Germinal center (tissue), 1 donor: ENCODE measurements at places on chromosomes 11 and 22.

- no peak for DNase-seq
These were observed 43.8 kb upstream of the JAM3 start for GRCh38 chr11:134025082-134025429.

- DNase-seq = no peak
These were observed 12.3 kb downstream of the MYO7A start for GRCh38 chr11:77140231-77140851.

DNA sequence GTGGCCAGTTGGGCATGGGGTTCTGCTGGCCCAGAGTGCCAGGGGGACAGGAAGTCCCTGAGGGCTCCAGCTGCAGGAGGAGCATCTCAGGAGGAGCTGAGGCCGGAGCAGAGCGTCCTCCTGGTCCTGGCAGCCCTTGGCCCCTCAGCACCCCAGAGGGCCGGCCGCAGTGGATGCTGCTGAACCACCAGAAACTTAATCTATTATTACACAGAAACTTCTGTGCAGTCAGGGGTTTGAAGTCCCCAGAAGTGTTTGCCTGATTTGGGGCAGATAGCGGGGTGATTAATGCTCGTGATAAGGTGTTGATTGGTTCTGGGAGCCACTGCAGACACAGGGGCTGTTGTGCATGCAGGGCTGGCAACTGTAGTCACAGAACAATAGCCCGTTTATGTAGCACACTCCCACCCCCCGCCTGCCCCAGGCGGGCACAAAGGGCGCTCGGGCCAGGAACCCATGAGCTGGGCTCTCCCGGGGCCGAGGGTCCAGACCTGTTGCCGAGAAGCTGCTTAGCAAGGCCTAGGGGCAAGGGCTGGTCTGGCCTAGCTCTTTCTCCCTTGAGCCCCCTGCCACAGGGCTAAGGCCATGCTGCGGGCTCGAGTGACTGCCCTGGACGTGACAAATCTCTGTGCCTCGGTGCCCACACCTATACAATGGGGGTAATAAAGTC lies 29.0 kb upstream of the KCNQ1OT1 start:
- DNase-seq = no peak

DNA sequence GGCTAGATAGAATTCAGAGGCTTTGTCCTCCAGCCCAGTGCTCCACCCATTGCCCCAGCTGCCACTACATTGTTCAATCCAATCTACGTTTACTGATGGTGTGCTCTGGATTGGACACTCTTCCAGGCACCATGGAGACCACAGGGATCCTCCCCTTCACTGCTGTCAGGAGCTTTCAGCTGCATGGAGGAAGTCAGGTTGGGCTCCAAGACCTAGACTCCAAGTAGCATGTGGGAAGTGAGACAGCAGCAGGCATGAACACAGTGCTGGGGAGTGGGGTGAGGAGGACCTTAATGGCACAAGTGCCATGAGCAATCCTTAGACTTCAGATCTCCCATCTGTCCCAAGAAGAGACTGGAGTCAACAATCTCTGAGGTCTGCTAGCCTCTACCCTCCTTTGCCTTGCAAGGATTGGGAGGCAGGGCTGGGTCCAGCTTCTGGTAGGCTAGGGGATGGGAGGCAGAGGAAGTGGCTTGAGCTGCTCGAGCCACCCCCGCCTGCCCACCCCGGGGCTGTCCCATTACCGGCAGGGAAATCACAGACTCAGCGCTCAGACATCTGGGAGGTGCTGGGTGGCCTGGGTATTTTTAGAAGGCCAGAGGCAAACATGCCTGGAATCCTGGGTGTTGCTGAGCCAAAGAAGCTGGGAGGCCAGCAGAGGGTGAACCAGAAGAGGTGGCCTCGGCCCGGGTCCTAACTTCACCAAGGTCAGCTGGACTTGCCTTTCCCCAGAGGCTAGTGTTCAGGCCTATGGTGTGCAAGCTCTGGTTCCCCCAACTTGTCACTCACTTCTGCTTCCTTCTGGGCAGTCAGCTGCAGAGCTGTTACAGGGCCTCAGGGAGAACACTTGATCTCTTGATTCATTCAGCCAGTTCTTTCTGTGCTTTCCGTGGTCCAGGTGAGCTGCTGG lies 15.2 kb upstream of the FCHSD2 start:
- DNase-seq = peak; percentile 68

DNA sequence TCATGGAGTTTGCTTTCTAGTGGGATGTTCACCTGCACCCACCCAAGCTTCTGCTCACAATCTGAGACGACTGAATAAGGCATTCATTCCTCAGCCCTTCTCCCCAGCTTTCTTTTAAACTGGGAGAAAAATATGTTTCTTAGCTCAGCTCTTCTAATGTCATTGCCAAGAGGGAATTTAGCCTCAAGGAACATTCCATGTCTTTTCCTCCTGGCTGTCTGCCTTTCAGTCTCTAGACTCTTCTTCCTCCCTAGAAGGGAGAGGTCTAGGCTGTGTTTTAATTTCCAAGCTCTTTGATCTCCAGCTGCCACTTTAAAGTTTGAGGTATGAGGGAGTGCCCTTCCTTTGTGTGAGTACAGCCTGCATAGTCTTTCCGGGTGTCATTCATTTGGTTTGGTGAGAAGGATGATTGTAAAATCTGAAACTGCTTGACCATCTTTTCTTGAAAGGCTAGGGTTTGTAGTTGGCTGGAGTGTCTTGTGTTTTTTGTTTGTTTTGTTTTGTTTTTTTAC lies 11.7 kb upstream of the HTATIP2 start:
- DNase-seq = no peak

GRCh38 chr11:46505741-46506482 lies 87.9 kb downstream of the AMBRA1 start:
- no peak for DNase-seq

DNA sequence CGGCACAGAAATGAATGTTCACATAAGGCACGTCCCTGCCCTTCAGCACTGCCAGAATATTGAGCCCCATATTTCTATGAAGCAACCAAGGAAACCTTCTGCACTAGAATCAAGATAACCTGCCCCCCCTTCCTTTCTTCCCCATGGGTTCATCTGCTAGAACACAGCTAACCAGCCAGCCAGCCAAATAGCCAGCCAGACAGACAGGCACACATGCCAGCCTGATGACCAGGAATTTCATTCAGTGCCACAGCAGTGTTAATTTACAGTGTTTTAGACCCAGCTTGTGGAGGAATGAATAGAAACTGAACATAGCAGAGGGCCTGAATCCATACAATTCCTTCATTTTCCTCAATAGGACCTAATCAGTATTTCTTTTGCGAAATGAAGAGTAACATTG lies 57.0 kb downstream of the TENM4 start:
- DNase-seq = no peak

- no peak for DNase-seq
These were observed 40.1 kb upstream of the TIMP3 start for GRCh38 chr22:32761251-32761903.

DNA sequence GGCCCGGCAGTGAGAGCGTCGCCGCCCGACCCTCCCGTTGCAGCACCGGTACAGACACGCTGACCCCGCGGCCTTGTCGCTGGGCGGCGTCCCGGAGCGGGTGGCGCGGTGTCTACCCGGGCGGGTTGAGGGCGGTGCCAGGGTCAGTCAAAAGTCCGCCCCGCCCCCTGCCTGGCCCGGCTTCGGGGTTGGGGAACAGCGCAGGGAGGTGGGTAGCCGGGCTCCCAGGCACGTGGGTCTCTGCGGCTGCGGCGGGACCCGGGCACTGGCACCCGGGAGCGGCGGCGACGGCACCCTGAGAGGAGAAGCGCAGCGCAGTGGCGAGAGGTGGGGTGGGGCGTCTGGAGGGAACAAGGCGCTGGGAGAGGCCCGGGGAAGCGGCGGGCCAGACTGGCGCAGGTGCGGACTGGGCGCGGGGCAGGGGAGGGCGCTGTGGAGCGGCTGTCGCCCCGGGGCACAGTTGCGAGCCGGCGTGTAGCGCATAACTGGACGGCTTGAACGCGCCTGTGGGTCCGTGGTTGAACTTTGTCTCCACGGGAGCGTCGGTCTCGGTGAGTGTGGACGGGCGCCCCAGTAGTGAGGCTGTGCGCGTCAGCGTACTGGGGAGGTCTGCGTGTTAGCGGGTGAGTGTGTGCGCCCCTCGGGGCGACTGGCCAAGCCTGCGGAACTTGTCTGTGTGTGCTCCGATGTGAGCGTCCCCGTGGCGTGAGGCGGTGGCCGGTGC lies at the start of gene P2RY2:
P2RY2 (plus strand) TSS at position 176 of the 724 bp plus-strand sequence. CDS start 15,879 bp downstream, outside the sequence.
- DNase-seq = peak; percentile 61

- DNase-seq = no peak
These were observed 93.8 kb upstream of the LRRC55 start for GRCh38 chr11:57087991-57088390.

DNA sequence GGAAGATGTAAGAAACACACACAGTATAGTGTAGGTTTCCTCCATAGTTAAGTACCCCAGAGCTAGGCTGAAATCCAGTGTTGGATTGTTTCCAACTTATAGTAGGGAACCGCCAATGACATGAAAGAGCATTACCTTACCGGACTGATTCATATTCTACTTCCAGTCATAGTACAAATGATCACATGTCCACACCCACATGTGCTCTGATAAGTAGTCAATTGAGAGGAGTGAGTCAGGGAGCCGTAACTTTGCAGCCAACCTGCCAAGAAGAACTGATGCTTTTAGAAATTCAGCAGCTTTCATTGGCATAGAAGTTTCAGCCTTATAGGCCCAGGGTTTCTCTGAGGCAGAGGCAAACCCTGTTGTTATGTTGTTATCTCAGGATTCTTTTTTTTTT lies 240.6 kb downstream of the ETS1 start:
- DNase-seq = no peak

- DNase-seq = no peak
These were observed 45.6 kb upstream of the PLET1 start for GRCh38 chr11:112306230-112306629.

- DNase-seq = no peak
These were observed 22.8 kb downstream of the PICALM start for GRCh38 chr11:86046116-86046515.

GRCh38 chr22:41256254-41257253 lies 15.8 kb upstream of the CHADL start:
- DNase-seq = no peak

DNA sequence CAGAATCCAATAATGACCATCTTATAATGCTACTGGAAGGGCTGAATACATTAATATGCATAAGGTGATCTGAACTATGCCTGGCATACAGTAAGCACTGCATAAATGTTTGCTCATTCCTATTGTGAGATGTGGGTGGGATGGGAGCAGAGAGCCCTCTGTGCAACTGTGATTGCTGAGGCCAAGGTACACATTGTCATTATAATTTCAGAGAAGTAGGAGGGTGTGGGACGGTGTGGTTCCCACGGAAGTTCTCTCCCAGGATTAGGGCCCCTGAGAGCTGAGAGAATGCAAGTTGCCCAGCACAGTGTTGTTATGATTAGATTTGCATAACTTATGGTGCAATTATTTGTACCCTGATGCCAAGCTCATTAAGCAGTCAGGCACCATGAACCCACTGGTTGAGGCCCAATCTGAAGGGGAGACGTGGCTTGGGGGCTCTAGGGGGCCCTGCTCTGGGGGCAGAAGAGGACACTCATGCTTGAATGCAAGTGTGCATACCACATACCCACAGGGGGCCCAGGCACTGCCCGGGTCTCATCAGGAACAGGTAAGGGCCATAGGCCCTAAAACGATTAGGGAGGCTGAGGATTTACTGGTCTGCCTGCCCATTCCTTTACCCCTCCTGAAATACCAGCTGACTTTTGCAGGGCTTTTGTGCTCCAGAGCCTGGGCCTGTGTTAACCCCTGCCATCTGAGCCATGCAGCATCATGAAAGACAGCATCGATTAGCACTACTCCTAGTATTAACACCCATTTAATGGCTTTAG lies 72.8 kb downstream of the THAP12 start:
- no peak for DNase-seq

DNA sequence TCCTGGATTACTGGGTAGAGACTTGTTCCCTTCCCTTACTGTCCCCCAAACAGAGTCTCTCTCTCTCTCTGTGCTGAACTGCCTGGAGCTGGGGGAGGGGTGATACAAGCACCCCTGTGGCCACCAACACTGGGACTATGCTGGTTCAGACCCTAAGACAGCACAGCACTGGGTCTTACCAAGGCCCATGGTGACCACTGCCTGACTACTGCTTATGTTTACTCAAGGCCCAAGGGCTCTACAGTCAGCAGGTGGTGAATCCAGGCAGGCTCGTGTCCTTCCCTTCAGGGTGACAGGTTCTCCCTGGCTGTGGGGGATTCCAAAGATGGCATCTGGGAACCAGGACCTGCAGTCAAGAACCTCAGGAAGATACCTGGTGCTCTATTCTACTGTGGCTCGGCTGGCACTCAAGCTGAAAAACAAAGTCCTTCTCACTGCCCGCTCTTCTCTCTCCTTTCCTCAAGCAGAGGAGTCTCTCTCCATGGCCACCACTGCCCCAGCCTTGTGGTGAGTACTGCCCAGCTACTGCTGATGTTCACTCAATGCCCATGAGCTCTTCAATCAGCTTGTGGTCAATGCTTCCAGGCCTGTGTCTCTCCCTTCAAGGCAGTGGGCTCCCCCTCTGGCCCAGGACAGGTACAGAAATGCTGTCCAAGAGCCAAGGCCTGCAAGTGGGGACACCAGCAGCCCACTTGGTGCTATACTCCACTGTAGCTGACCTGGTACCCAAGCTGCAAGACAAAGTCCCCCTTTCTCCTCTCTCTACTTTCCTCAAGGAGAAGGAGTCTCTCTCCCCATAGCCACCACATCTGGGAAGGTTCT lies 41.8 kb upstream of the SHANK2 start:
- DNase-seq = no peak

DNA sequence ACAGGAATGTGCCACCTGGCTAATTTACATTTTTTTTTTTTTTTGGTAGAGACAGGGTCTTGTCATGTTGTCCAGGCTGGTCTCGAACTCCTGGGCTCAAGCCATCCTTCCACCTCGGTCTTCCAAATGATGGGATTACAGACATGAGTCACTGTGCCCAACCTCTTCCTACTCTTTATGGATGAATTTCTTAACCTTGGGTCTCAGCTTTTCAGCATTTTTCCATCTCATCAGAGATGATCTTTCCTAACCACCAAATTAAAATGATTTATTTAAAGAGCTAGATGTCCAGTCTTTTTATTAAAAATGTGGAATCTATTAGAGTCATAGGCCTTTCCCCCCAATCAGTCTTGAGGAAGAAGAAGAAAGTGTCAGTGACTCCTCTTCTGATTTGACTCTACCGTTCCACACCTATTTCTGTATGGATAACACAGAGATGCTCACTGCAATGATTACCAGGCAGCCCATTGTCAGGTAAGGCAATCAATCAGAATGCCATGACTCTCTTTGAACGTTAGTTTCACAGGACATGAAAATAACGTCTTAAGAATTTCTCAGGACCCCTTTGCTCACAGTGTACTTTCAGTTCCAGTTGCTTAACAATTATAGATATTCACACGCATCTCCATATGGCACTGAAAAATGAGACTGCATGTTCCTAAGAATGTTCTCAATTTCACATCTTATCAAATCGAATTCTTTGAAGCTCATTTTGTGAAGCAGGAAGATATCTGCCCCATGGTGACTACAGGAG lies 51.0 kb downstream of the MIAT start:
- no peak for DNase-seq

- no peak for DNase-seq
These were observed 301.2 kb downstream of the CTTN start for GRCh38 chr11:70699294-70700221.

DNA sequence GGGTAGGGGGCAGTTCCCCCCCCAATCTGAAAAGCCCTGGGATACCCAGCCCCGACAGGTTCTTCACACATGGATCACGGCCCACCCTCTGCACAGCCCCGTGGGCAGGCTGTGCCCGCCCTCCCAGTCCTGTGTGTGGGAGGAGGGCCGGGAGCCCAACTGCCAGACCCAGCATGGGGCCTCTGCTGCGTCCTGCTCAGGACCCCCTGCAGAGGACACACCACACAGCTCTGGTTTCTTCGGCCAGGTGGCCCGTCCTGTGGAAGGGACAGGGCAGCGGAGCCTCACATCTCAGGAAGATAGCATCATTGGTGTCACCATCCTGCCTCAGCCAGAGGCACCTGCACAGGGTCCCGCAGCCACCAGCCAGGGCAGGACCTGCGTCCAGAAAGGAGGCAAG lies 396.0 kb downstream of the TBC1D22A start:
- no peak for DNase-seq

- DNase-seq = no peak
These were observed 89.5 kb downstream of the ME3 start for GRCh38 chr11:86582898-86583297.
